ENCODE measurements at places on chromosomes 5 and 9. TPM values are rescaled to one million over a fixed set of nuclear protein-coding genes. Genes with fewer than 3 reads are reported as not detected.

Gene TRPM3
- under 0.01 TPM for polyA plus RNA-seq

- DNase-seq = peak; percentile 13
These were observed 35.0 kb upstream of the PCSK5 start for GRCh38 chr9:75855509-75855908.

DNA sequence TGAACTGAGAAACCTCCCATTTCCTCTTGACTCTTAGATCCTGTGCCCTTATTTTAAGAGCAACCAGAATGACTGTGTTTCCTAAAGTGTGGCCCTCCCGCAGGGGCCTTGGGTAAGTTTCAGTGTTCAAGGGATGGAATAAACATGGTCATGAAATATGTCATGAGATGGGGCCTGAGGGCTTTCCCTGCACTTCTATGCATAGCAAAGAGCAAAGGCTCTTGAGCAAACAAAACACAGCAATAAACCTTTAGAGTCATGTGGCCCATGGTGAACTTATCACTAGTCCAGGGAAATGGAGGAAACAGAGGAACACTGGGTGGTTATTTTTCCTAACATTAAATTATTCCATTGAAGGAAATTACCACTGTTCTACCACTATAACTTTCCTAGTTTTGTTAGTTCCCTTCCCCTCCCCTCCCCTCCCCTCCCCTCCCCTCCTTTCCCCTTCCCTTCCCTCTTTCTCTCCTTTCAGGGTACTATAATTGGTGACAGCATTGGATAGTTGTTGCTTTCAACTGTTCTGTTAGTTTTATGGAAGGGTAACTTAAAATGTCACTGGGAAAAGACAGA, 72.4 kb downstream of the CTSL start:
- no peak for DNase-seq

DNA sequence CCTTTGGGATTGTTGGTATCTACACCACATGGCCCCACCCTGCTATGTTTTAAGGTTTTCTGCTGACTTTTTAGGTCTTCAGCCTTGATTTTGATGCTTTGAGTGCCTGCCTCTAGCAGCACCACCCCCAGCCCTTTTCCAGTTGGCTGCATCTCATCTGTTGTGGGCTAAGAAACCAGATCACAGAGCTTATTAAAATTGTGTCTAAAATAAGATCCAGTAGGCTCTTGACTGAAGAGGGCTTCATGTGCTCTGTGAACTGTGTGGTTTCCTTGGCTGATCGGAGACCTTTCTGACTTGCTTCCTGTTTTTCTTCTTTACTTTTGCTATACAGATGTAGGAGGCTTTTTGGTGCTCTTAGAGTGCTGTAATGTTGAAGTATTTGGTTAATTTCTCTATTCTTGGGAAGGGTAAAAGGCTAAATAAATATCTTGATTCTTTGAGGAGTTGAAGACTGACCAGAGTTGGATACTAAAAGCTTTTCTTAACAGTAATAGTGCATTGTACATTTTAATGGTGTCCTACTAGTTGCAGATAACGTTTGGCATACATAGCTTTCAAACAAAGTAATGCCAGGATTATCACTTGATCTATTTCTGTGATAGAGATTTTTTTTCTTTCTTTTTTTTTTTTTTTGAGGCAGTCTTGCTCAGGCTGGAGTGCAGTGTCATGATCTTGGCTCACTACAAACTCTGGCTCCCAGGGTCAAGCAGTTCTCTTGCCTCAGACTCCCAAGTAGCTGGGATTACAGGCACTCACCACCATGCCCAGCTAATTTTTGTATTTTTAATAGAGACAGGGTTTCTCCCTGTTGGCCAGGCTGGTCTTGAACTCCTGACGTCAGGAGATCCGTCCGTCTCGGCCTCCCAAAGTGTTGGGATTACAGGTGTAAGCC, 4.5 kb downstream of the UBE2D2 start:
- no peak for DNase-seq

DNA sequence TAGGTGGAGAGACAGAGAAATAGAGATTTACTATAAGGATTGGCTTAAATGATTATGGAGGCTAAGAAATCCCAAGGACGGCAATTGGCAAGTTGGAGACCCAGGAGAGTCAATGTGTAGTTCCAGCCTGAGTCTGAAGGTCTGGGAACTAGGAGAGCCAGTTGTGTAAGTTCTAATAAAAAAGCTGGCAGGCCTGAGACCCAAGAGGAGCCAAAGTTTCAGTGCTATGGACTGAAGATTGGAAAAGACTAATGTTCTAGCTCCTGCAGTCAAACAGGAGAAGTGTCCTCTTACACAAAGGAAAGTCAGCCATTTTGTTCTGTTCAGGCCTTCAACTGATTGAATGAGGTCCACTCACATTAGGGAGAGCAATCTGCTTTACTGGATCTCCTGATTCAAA, 50.0 kb downstream of the NMUR2 start:
- no peak for DNase-seq

GRCh38 chr9:4859035-4859434, 66.3 kb downstream of the RCL1 start:
- no peak for DNase-seq

Measured in HepG2 (cell line).